ENCODE measurements at places on chromosomes 3 and 15.
A peak's percentile ranks its signal among the peaks of the same experiment; 100 is the strongest.

- no peaks in the 10 kb centered on the region for H3K36me3 ChIP-seq
- H3K4me1 ChIP-seq: peaks cover 11% of the 10 kb centered on the region
- H3K27ac ChIP-seq: peak overlapping the region; percentile 62
- H3K4me3 ChIP-seq: peak overlapping the region; percentile 88
Measured at GRCh38 chr15:31871166-31871886, 159.0 kb upstream of the CHRNA7 start.

DNA sequence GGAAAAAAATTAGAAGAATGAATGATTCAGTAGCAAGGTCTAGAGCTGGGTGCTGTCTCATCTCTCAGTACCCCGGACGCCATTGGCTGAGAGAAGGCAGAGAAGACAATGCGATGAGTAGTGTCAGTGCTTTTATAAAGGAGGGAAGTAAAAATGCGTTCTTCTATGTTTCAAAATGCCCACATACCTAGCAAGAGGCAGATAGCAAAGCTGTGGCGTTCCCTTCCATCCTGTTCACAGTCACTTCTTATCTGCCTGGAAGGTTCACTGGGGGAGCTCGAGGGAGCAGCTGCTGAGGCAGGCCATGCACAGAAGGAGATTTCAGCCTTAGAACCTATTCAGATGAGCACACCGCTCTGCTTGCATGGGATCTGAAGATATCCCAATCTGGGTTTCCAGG lies 234.0 kb downstream of the RPLP1 start:
- no peak overlapping the region for H3K4me3 ChIP-seq
- no peaks in the 10 kb centered on the region for H3K4me1 ChIP-seq
- H3K36me3 ChIP-seq: peaks cover 12% of the 10 kb centered on the region
- peaks cover 25% of the 10 kb centered on the region for H3K27me3 ChIP-seq

- H3K4me3 ChIP-seq: no peak overlapping the region
- H3K27me3 ChIP-seq: no peaks in the 10 kb centered on the region
- H3K27ac ChIP-seq: peak overlapping the region; percentile 27
- no peak for DNase-seq
- H3K4me1 ChIP-seq: peaks cover 26% of the 10 kb centered on the region
Measured at GRCh38 chr3:134008630-134009156, 21.0 kb downstream of the SLCO2A1 start.

DNA sequence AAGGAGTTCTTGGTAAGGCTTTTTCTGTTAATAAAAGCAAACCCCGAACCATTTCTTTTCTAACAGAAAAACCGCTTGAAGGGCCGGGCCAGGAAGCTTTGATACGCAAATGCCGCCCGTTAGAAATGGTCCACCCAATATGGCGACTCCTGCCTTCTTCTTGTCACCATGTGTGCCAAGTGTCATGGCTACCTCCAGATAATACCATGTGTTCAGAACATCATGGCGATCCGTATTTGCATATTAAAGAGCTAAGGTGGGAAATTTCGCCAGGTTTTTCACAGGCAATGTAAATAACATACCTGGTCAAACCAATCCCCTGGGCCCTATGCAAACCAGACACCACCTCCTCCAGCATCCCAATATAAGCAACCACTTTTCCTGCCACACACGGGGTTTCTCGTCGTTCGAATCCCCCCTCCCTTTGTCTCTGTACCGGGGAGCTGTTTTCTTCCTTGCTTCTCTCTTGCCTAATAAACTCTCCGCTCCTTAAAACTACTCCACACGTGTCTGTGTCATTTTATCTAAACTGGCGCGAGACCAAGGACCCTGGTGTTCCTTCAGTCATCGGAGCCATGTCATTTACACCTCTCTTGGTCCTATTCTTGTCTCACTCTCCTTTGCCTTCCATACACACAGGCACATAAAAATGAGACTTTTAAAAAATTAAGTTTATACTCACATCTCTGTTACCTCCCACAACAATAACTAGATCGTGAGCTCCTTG lies 34.5 kb downstream of the NCEH1 start:
- H3K27ac ChIP-seq: peak overlapping the region; percentile 86
- no peaks in the 10 kb centered on the region for H3K36me3 ChIP-seq
- H3K4me3 ChIP-seq: no peak overlapping the region
- DNase-seq: no peak

- DNase-seq: no peak
- peak overlapping the region; percentile 30 for H3K27ac ChIP-seq
- H3K36me3 ChIP-seq: peaks cover 7% of the 10 kb centered on the region
- H3K4me1 ChIP-seq: peaks cover 27% of the 10 kb centered on the region
Measured at GRCh38 chr3:170154569-170155143, 26.9 kb downstream of the PHC3 start.

DNA sequence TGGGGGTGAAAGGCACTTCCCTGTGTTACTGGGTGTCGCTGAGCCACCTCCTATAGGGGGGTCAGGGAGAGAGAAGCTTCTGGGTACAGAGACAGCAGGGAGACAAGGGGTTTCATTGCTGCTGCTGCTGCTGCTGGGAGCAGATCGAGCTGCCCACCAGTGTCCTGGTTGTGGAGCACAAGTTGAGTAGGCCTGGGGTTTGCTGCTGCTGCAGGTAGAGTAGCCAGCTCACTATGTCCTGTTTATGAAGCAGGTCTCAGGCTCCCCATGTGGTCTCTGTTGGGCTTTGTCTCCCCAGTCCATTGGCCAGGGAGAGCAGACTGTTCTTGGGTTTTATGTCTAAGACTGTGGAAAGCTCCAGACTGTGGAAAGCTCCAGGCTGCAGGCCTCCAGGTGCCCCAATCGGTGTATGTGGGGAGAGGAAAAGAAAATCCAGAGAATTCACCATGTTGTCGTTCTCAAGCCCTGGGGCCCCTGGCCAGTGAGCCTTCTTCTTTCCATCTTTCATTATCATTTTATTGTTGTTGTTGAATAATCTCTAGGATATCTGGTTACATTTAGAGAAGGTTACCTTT lies 157.8 kb downstream of the ADAMTS17 start:
- no peak overlapping the region for H3K27ac ChIP-seq
- peaks cover 3% of the 10 kb centered on the region for H3K36me3 ChIP-seq
- no peaks in the 10 kb centered on the region for H3K4me1 ChIP-seq
- DNase-seq: no peak
- peaks cover 21% of the 10 kb centered on the region for H3K27me3 ChIP-seq
- H3K4me3 ChIP-seq: no peak overlapping the region

- no peaks in the 10 kb centered on the region for H3K36me3 ChIP-seq
- H3K4me3 ChIP-seq: no peak overlapping the region
- peaks cover 14% of the 10 kb centered on the region for H3K4me1 ChIP-seq
- no peaks in the 10 kb centered on the region for H3K27me3 ChIP-seq
- peak overlapping the region; percentile 32 for H3K27ac ChIP-seq
Measured at GRCh38 chr3:51559961-51560360, 21.4 kb downstream of the RAD54L2 start.

- no peak overlapping the region for H3K27ac ChIP-seq
- H3K4me1 ChIP-seq: no peaks in the 10 kb centered on the region
- no peak for DNase-seq
- H3K4me3 ChIP-seq: no peak overlapping the region
Measured at GRCh38 chr15:75354454-75354853, 7.6 kb downstream of the NEIL1 start.

- no peak overlapping the region for H3K27ac ChIP-seq
- peaks cover 14% of the 10 kb centered on the region for H3K4me1 ChIP-seq
- no peak for DNase-seq
- H3K27me3 ChIP-seq: no peaks in the 10 kb centered on the region
Measured at GRCh38 chr3:113832477-113833164, 6.0 kb upstream of the GRAMD1C start.
